ENCODE measurements at places on chromosomes 6 and 20.
A peak's percentile ranks its signal among the peaks of the same experiment; 100 is the strongest.

- peak; percentile 27 for DNase-seq
These were observed 152.1 kb upstream of the RALGAPA2 start for GRCh38 chr20:20864351-20865096.

- DNase-seq: no peak
These were observed 10.8 kb downstream of the MOXD1 start for GRCh38 chr6:132390451-132390850.

GRCh38 chr6:11486486-11486885, 51.1 kb upstream of the TMEM170B start:
- DNase-seq: no peak

DNA sequence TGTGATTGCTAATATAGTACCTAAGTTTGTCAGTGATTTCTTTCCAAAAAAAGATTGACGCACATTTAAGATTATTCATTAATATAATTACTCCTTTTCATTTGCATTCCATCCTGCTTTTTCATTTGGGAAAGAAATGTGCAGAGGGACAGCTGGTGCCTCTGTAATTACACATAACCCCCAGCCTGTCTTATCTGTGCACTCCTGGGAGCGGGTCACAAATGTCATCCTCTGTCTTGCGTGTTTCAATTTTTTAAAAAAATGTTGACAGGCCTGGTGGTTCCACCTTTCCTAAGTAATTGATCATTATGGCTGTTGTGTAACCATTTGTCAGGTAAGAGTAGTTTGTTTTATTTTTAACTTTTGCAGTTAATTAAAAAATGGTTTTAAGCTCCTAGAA, 92.7 kb downstream of the SLX4IP start:
- no peak for DNase-seq

DNA sequence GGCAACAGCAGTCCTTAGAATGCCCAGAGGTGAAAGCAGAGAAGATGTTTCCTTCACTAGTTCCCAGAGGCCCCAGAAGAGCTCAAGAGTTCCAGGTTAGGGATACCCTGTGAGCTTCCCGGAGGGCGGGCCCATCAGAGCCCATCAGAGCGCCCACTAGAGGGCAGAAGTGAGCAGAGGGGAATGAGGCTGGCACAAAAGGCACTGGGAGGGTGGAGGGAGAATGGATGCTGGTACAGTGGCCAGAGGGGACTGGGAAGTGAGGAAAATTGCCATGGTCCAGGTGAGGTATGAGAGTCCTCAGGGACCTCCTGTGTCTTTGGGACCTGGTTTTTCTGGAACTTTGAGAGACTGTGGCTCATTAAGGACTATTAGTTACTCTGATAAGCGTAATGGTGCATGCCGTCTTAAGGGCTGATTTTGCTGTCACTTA, 57.3 kb downstream of the LINC00237 start:
- no peak for DNase-seq

GRCh38 chr6:26130581-26131249, 43.5 kb downstream of the HFE start:
- no peak for DNase-seq

DNA sequence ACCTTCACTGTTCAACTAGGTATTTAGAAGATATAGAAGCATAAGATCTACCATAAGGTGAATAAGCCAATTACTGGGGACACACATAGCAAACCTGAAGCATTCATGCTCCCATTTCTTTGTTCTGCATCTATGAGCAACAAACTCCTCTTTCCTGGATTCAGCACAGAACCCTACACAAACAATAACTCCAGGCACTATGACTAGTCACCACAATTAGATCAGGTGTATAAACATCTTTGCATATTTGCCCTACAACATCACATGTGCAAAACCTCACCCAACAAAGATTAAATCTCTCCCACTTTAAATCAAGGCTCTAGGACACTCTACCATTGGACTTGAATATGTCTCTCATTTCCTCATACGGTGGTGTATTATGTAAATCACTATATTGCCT, 652.3 kb downstream of the EPHA7 start:
- DNase-seq: no peak

GRCh38 chr6:37990762-37991525, 171.4 kb downstream of the ZFAND3 start:
- DNase-seq: no peak

DNA sequence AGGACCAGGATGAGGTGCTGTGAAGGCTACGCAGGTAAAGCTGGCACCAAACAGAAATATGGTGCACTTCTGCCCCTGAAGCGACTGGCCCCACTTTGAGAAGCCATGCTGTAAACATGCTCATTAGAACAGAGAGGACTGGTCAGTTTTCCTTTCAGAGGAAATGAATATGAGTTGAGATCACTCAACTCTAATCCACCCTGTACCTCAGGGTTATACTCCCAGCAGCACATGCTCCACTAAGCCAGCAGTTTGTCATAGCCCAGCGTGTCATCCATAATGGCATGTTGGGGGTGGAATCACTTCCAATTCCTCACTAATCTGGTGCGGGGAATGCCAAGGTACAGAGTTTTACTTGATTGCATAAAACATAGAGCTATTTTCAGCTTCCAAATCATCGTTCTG, 98.1 kb downstream of the HIVEP2 start:
- peak; percentile 17 for DNase-seq

- DNase-seq: no peak
These were observed 545.4 kb downstream of the ADGRB3 start for GRCh38 chr6:69180361-69181067.

DNA sequence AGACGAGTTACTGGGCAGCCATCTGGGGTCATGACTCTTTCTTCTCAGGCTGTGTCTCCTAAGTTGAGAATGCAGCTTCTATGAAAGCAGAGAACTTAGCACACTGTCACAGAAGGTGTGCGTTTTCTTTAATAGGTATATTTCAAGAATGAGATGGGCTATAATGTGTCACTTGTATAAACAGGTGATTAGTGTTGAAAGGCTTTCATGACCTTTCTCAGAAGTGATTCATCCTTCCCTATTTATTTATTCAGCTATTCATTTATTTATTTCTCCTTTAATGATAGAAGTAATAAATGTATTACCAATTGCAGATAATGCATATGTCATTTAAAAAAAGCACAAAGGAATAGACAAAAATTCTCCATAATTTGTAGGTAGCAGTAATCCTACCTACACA, 157.2 kb upstream of the COL21A1 start:
- no peak for DNase-seq

DNA sequence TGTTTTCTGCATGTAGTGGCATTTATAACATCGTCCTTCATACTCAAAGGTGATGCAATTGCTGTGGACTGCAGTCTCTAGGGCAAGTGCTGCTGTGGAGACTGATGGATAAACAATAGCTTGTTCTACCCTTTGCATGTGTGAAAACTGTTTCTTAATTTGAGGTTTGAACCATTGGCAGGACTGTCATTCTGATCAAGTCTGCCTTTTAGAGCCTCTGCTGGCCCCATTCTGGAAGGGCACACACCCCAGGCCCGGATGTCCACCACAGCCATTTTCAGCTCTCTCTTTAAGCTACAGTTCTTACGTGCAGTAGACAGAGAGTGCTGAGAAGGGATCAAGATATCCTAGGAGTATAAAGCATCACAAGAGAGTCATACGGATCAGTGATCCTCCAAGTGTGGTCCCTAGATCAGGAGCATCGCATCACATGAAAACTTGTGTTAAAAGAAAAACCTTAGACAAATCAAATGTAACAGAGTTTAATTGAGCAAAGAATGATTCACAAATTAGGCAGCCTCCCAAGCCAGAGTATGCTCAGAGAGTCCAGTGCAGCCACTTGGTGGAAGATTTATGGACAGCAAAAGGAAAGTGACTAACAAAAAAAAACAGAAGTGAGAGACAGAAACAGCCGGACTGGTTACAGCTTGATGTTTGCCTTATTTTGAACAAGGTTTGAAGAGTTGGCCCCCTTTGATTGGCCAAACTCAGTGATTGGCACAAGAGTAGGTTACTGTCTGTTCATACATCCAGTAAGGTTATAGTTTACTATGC, 52.0 kb downstream of the FRK start:
- peak; percentile 63 for DNase-seq

DNA sequence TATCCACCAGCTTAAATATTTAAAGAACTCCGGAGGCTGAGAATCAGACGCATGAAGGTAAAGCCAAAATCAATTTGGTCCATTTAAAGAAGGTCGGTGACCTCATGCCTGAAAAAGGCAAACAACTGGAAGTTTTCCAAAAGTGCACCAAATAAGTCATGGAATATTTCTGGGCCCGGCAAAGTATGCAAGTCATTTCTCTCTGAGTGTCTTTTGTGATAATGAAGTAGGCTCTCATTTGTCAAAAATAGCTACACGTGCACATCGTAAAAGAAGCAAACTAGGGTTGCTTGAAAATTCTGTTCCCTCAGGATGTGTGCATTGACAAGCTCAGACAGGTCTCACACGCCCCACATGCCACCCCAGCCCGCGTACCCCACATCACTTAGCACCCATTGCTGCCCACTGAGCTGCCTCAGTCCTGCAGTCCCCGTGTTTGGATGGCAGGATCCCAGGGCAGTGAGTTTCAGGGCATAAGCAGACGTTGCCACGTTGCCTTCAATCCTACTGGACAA, 20.5 kb upstream of the PYGB start:
- no peak for DNase-seq

DNA sequence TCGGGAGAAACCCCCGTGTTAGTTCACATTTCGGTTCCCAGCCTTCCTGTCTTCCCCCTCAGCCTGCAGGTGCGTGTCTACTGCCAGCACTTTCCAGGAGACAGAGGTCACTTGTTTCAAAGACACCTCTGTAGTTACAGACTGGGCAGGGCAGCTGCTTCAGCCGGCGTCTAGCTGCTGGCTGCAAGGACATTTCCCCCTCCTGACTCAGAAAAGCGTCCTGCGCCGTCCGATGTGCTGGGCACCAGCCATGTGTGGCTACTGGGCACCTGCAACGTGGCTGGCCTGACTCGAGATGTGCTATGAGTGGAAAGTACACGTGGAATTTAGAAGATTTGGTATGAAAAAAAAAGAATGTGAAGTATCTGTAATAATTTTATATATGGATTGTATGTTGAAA, 37.6 kb downstream of the RRBP1 start:
- no peak for DNase-seq

All from skin of body (tissue), 3 donors.